ENCODE measurements at places on chromosomes 12 and 14.

DNA sequence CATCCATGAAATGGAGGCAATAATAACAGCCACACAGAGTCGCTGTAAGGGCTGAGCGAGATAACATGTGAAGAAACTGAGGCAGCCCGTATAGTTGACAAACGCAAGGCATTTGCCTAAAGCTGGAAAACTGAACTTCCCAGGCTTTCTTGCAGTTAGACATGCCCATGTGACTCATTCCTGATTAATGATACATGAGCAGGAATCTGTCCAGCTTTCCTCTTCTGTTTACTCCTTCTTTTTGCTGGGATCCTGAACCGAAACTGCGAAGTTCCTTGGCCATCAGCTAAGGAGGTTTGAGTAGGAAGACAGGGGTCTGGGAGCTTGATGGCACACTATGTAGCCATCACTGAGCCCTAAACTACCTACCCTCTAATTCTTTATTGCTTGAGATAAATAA, 52.2 kb downstream of the ST8SIA1 start:
- DNase-seq, result no peak

GRCh38 chr12:92259696-92260251, 114.1 kb upstream of the BTG1 start:
- no peak for DNase-seq

GRCh38 chr12:55728939-55729818, at the start of gene CD63:
CD63 (minus strand) TSS chr12:55729009; CDS start chr12:55728341, 668 bp downstream.
- peak; percentile 94 for DNase-seq

DNA sequence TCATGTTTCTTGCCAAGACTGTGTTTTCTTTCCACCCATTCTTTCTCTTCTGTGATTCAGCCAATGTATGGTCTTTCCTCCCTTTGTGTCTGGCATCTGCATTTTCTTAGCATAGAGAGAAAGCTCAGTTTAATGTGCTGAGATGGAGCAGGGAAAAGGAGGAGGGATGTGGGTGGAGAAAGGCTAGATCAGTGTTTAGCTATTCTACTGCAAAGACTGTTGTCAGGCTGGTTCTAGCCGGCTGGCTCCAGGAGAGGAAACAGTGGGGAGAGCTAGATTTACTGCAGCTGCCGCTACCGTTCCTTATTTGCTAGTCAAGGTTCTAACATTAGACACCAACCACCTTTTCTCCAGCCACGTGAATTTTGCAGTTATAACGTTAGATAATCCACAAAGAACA, 5.2 kb upstream of the RIMKLB start:
- no peak for DNase-seq

GRCh38 chr14:95697764-95698163, 11.5 kb downstream of the TCL1B start:
- DNase-seq, result no peak

DNA sequence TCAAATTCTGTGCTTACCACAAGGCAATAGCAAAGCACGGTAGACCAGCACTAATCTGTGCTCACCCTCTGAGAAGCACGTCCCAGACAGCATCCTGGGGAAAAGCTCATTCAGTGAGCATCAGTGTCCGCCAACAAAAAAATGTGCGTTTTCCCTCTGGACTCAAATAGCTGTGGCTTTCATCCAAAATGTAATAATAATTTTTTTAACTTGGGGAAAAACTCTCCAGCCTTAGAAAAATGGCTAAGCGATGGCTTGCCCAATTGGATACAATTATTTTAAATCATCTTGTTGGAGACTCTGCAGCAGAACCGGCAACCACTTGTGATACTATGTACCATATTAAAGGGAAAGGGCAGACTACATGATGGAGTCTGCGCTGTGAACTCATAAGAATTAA, 1.1 kb upstream of the KRT77 start:
- no peak for DNase-seq

GRCh38 chr12:49296034-49296835, 1.3 kb downstream of the PRPH start:
- no peak for DNase-seq

DNA sequence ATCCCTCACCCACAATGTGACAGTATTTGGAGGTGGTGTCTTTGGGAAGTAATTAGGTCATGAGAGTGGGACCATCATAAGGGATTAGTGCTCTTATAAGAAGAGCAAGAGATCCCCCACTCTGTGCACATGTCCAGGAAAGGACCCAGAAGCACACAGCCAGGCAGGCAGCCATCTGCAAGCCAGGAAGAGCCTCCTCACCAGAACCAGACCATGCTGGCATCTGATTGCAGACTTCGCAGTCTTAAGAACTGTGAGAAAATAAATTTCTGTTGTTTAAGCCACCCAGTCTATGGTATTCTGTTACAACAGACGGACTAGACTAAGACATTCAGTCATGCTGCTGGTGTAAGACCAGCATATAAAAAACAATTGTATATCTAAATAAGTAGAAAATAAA, 69.8 kb downstream of the EFCAB11 start:
- DNase-seq, result no peak

DNA sequence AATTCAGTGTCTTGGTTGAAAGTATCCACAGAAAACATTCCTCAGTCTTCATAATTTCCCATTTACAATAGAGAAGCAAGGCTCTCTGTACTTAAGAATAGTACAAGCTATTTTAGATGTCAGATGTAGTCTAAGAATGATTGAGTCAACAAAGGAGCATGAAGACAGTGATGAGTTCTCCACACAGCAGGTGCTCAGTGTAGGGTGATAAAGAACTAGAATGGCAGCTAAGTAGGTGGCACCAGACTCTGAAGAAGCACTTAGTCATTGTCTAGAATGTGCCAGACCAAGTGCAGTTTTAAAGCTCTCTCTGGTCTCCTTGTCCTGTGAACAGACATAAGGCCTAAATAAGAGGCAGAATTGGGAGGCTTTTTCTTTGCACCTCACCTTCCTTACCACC, 504.6 kb downstream of the NRXN3 start:
- DNase-seq, result no peak

- no peak for DNase-seq
Observed at GRCh38 chr12:131511803-131512561, 198.9 kb upstream of the SFSWAP start.

- no peak for DNase-seq
Observed at GRCh38 chr14:36055681-36056225, 120.8 kb downstream of the PTCSC3 start.

GRCh38 chr12:108611884-108612415, 14.1 kb upstream of the TMEM119 start:
- DNase-seq, result peak; percentile 75

DNA sequence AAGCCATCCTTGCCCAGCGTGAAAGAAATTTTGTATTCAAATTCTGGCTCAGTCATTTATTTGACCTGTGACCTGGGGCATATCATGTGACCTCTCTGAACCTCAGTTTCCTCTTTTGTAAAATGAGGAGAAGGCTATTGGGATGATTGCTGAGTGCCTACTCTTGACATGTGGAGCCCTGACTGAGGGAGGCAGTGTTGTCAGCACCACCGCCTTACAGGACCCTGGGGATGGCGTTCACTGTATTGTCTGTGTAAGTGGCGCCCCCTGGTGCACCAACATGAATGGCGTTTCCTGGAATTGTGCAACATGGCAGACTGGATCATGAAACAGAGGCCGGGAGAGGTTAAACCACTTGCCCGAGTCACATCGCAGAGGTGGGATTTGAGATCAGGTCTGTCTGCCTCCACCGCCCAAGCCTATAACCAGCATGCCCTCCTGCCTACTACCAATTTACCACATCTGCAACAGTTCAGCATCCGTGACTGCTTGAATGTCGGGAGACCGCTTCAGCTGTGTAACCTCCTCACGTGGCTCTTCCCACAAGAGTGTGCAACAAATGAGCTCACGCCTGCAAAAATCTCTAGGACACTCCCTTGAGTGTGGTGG, 20.1 kb upstream of the CCDC63 start:
- peak; percentile 84 for DNase-seq

DNA sequence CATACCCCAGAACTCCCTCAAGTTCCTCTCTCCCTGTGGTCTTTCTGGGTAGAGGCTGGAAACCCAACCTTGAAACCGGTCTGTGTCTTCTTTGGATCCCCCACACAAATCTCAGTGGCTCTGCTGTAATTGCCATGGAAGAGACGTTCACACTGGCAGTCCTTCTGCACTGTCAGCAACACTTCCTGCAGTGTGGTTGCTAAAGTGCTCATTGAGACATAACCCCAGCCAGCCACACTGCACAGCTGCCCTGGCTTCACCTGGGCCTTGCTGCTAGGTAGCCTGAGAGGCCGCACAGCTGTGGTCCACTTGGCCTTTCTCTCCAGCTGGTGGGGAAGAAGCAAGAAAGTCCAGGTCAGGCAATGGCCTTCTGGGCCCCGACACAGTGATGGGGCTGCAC, 2.4 kb downstream of the GZMH start:
- no peak for DNase-seq

- peak; percentile 45 for DNase-seq
Observed at GRCh38 chr14:69090187-69090789, 62.6 kb downstream of the DCAF5 start.

GRCh38 chr14:22282949-22283348, 306.1 kb downstream of the DAD1 start:
- DNase-seq, result no peak

DNA sequence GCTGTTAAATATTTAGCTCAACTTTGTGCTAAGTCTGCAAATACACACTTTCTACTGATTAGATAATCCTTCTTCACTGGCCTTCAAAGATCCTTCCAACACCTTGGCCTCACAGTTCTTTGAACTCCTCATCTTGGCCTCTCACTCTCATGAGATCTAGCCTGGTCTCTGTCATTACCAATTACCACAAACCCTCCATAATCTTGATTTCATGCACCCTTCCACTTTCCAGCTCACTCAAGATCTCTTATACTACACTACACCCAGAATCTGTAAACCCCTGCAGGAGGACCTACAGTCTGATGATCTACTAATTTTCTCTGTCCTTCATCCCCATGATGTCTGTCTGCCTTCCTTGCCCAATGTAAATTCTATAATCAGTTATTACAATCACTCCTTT, 71.1 kb downstream of the DUSP16 start:
- no peak for DNase-seq

GRCh38 chr14:68246074-68246785, 426.7 kb downstream of the RAD51B start:
- DNase-seq, result no peak
